Vagina (tissue), 2 donors: ENCODE measurements at places on chromosomes 3 and 15. TPM values are rescaled to one million over a fixed set of nuclear protein-coding genes. Genes with fewer than 3 reads are reported as not detected.

- no peaks in the 10 kb centered on the region for H3K4me1 ChIP-seq
- H3K27ac ChIP-seq = no peak overlapping the region
- H3K4me3 ChIP-seq = no peak overlapping the region
- no peak for DNase-seq
Observed at GRCh38 chr15:66999046-66999968, 66.1 kb upstream of the SMAD3 start.

DNA sequence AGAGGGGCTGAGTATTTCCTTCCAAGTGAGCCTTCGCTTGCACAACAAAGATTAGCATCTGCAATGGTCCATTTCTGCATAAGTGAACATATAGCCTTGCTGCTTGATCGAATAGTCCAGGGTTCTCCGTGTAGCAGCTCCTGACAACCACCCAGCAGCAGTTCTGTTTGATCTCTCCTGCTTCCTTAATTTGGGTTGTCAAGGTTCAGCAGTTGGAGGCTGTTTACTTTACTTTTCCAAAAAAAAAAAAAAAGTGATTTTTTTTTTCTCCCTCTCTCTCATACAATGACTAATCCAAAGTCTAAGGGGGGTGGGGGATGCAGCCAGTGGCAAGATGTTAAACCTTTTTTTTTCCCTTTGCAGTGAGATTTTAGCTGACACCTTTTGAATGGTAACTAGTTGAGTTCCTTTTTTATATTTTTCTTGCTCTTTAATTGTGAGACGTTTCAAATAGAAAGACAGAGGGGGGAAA is 3.6 kb downstream of the FOXP1 start:
- peak overlapping the region; percentile 78 for H3K4me3 ChIP-seq
- H3K27me3 ChIP-seq = no peaks in the 10 kb centered on the region
- no peaks in the 10 kb centered on the region for H3K36me3 ChIP-seq
- peaks cover 12% of the 10 kb centered on the region for H3K4me1 ChIP-seq
- no peak for DNase-seq

DNA sequence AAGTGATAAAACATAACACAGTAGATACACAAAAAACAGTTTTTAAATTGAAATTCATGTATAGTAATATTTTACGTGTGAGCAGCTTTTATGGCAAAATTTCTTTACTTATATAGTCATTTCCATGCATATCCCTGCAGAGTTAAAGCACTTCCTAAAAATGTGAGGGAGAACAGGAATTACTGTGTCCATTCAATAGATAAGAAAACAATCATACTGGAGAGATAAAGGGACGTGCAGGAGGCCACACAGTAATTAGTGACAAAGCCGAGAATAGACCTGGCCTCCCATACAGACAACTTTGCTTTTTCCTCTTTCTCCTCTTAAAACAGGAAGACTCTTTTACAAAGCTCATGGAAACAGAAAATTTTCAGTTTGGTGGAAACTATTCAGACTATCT is 247.5 kb downstream of the CDIN1 start:
- DNase-seq = no peak
- no peak overlapping the region for H3K27ac ChIP-seq
- no peaks in the 10 kb centered on the region for H3K36me3 ChIP-seq
- no peaks in the 10 kb centered on the region for H3K4me1 ChIP-seq
- H3K4me3 ChIP-seq = no peak overlapping the region
- no peaks in the 10 kb centered on the region for H3K27me3 ChIP-seq

Gene CHRNA5
- total RNA-seq = 8.8 TPM

GRCh38 chr3:14125193-14126016 is 553 bp downstream of the TMEM43 start:
- H3K4me3 ChIP-seq = peak overlapping the region; percentile 95
- peak; percentile 94 for DNase-seq
- H3K27ac ChIP-seq = peak overlapping the region; percentile 94
- H3K36me3 ChIP-seq = peaks cover 10% of the 10 kb centered on the region
- H3K27me3 ChIP-seq = no peaks in the 10 kb centered on the region

GRCh38 chr15:85974348-85974705 is 105.3 kb upstream of the AGBL1 start:
- DNase-seq = no peak
- no peak overlapping the region for H3K27ac ChIP-seq
- H3K36me3 ChIP-seq = no peaks in the 10 kb centered on the region
- H3K4me1 ChIP-seq = no peaks in the 10 kb centered on the region
- H3K4me3 ChIP-seq = no peak overlapping the region
- no peaks in the 10 kb centered on the region for H3K27me3 ChIP-seq

GRCh38 chr3:39000008-39000450 is 51.7 kb downstream of the SCN11A start:
- H3K27ac ChIP-seq = no peak overlapping the region
- H3K27me3 ChIP-seq = no peaks in the 10 kb centered on the region
- no peaks in the 10 kb centered on the region for H3K4me1 ChIP-seq
- H3K36me3 ChIP-seq = no peaks in the 10 kb centered on the region
- H3K4me3 ChIP-seq = no peak overlapping the region

GRCh38 chr3:188734395-188734794 is 437.4 kb upstream of the TPRG1 start:
- H3K4me1 ChIP-seq = peaks cover 16% of the 10 kb centered on the region
- DNase-seq = no peak
- no peak overlapping the region for H3K4me3 ChIP-seq
- H3K27me3 ChIP-seq = no peaks in the 10 kb centered on the region

Gene EFCC1
- total RNA-seq = 3.7 TPM

- no peaks in the 10 kb centered on the region for H3K27me3 ChIP-seq
- no peak overlapping the region for H3K4me3 ChIP-seq
- H3K27ac ChIP-seq = peak overlapping the region; percentile 24
- H3K36me3 ChIP-seq = no peaks in the 10 kb centered on the region
- DNase-seq = no peak
Observed at GRCh38 chr3:73100741-73101559, 39.5 kb downstream of the EBLN2 start.
